CD8-positive, alpha-beta T cell (primary cell): ENCODE measurements at places on chromosomes 13 and 19.
A peak's percentile ranks its signal among the peaks of the same experiment; 100 is the strongest.

DNA sequence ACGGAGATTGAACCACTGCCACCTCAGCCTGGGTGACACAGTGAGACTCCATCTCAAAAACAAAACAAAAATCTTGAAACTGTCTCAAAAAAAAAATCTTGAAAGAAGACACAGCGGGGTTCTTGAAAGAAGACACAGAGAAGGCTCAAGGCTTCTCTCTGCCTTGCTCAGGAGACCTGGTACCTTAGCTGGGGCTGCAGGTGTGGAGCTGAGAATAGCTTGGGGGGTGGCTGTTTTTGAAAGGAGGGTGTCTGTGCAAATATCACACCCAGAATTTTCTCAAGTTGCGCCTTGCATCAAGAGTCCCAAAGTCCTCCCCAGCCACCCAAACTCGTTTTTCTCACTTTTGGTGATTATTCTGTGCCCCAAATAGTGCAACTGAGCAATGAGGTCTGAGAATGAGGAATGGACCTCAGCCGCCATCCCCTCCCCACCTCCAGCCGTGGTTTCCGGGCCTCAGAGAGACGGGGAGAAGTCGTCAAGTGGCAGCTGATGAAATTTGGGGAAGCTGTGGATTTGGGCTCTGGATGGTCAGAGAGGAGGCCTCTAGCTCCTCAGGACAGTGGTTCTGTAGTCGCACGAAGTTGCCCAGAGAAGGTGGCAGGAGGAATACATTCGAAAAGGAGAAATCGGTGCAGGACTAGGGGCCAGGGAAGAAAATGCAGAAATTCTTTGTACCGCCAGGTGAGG, 8.8 kb downstream of the S1PR2 start:
- DNase-seq = no peak

- DNase-seq = no peak
These were observed 1.9 kb downstream of the PRX start for GRCh38 chr19:40411125-40411842.

DNA sequence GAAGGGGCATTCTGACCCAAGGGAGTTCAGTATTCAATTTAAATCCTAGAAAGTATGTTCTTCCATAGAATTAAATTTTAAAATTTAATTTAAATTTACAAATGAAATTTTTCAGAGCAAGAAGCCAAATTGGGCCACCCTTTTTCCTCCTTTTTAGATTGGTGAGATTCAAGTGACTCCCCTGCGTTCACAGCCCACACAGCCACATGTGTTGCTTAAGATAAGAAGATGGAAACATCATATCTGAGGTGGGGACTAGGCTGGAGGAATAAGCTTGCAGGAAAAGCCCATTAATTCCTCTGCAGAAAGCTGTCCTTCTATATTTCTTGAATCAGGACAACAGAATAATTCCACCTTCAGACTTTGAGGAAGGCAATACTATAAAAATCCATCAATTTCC, 392.7 kb upstream of the ZNF507 start:
- no peak for DNase-seq

DNA sequence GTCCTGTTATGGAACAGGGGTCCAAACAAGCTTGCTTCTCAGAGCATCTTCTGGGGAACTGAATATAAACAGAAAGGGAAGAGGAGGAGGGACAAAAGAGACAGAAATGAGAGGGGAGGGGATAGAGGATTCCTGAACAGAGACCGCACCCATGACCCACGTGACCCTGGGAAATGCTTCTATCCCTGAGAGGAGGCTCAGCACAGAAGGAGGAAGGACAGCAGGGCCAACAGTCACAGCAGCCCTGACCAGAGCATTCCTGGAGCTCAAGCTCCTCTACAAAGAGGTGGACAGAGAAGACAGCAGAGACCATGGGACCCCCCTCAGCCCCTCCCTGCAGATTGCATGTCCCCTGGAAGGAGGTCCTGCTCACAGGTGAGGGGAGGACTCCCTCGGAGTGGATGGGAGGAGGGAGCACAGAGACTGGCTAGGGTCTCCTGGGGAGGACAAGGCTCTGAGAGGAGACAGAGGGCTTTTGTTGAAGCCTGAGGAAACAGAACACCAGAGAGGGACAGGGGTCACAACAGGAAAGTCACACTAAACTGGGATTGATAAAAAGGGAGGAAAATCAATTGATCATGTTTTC, at the start of gene CEACAM6:
Gene CEACAM6 (plus strand): TSS at position 203 of the 586 bp plus-strand sequence. CDS start 109 bp downstream, at position 312.
- DNase-seq = no peak

DNA sequence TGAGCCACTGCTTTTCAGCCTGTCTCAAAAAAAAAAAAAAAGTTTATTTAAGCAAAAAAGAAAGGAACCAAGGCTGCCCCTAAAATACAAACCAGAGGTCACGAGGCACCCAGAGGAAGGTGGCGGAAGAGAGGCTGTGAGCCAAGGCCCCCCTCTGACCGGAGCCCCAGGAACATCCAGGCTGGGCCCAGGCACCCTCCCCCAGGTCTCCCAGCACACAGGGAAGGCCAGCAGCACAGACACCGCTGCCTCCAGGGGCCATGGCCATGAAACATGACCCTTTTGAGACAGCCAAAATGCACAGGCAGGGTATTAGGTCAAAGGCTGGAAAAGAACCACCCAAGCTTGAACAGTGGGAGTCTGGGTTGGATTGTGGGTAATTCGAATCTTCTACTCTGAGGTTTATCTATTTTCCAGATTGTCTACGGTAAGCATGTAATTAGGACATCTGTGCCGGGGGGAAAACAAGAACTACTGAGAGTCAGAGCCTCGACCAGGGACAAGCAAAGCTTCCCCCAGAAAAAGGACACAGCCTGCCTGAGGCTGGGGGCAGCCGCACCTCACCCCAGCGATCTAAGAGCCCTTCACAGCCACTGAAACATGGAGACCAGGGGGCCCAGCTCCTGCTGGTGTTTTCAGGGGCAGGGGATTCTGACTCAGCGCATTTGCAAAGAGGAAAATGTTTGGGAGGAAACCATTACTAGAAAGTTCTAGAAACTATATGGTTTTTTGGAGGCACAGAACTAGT, 8.4 kb downstream of the PEX11G start:
- DNase-seq = no peak

DNA sequence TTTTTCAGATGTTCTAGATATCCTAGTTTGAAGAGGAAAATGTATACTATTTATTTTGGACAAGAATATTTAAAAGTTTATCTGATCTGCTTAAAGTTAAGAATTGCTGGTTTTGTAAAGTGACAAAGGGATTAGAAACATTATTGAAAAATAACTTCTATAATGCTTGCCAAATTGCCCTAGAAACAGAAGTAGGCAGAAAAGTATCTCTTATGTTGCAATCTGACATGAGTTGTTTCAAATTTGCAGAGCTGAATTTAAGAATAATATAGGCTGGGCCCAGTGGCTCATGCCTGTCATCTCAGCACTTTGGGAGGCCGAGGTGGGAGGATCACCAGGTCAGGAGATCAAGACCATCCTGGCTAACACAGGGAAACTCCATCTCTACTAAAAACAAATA, 777.1 kb downstream of the LIG4 start:
- DNase-seq = no peak

DNA sequence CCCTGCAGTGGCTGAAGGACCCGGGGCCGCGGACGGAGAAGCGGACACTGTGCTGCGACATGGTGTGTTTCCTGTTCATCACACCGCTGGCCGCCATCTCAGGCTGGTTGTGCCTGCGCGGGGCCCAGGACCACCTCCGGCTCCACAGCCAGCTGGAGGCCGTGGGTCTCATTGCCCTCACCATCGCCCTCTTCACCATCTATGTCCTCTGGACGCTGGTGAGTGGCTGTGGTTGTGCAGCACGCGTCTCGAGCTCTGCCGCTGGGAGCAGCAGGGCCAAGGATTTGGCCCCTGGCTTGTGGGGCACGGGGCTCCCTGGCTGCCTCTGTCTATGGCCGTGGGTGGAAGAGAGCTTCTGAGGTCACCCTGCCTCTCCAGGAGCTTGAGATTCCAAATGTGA, 14.1 kb upstream of the HNRNPM start:
- DNase-seq = no peak

- DNase-seq = no peak
These were observed 358.9 kb downstream of the DLEU7 start for GRCh38 chr13:50484472-50485113.

GRCh38 chr13:113553511-113554332, 30.8 kb upstream of the TFDP1 start:
- DNase-seq = no peak

DNA sequence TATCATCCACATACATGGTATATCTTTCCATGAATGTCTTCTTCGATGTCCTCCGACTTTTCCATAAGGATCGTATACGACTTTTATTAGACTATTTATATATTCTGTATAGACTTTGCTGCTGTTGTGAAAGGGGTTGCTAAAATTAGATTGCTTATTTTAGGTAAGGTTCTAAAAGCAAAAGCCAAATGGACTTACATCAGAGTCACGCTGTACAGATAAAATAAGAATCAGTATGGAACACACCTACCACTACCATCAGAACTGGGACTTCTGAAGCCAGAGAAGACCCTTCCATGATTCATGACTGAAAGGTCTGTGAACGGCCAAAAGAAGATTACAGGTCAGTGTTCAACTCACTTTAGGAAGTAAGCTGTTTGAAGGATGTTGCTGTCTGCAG, 8.9 kb downstream of the ANKRD27 start:
- no peak for DNase-seq

DNA sequence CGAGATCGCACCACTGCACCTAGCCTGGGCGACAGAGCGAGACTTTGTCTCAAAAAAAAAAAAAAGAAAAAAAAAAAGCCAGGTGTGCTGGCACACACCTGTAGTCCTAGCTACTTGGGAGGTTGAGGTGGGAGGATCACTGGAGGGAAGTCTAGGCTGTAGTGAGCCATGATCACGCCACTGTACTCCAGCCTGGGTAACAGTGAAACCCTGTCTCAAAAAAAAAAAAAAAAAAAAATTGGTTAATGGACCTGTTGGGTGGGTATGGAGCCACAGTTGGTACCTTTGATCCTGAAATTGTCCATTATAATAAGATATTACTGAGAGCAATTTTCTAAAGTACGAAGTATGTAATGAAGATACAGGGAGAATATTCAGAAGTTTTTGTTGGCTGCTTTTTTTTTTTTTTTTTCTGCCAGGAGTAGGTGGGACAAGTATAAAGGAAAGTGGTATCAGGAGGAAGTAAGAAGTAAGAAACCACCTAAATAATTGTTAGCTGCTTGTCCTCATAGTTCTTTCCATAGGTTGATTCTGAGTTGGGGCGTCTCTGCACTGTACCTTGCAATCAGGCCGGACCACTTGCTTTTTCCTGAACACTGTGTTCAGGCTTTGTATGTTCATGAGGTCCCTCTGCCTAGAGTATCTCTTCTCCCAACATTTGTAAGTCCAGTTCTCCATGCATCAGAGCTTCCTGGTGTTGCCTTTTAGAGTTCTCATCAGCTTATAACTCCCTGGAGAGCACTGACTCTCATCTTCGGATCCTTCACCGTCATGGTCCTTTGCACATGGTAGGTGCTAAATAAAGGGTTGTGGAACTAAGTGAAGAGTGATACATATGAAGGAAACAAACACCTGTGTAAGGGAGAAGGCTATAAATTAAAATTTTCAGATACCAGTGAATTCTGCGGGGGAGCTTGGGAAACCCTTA, 31.7 kb downstream of the ARHGAP35 start:
- no peak for DNase-seq

GRCh38 chr19:46435009-46435408, 6.3 kb upstream of the PNMA8C start:
- no peak for DNase-seq

DNA sequence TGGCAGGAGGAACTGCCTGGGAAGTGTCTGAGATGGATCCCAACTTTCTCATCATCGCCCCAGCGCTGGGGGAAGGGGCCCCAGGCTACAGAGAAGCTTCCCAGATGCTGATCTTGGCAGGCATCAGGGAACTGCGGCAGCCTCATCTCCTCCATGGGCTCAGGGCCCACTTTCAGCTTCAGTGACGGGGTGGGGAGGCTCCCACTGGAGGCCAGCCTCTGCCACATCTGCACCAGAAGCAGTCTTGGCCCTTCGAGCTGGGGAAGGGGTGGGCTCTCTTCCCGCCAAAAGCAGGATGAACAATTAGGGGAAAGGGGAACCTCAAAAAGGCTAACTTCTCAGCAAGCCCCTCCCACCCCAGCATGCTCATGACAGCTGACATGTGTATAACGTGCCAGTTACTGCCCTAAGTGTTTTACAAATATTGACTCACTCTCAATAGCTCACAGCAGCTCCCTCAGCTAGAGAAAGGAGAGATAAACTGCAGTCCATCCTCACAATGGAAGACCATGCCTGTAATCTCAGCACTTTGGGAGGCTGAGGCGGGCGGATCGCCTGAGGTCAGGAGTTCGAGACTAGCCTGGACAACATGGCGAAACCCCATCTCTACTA, 7.1 kb upstream of the S1PR2 start:
- DNase-seq = no peak

GRCh38 chr19:47435196-47435595, 15.9 kb upstream of the MEIS3 start:
- DNase-seq = peak; percentile 39
